Kidney epithelial cell (primary cell): ENCODE measurements at places on chromosomes 16 and 17. TPM values are rescaled to one million over a fixed set of nuclear protein-coding genes. Genes with fewer than 3 reads are reported as not detected.
A peak's percentile ranks its signal among the peaks of the same experiment; 100 is the strongest.

CD68 gene
- total RNA-seq: 7.4 and 8.7 TPM in 2 replicates

SRCAP gene
- 15.5 and 18.1 TPM in 2 replicates for total RNA-seq

ZNF771 gene
- 10.3 and 16.7 TPM in 2 replicates for total RNA-seq

UBALD1 gene
- 8.9 and 15.3 TPM in 2 replicates for total RNA-seq

NOD2 gene
- total RNA-seq: 0.07 and 0.46 TPM in 2 replicates

RAD51D gene
- 13.7 and 18.4 TPM in 2 replicates for total RNA-seq

HOXB2 gene
- total RNA-seq: 15.2 and 24.6 TPM in 2 replicates

SPATA22 gene
- total RNA-seq: not detected in 2 replicates

DNA sequence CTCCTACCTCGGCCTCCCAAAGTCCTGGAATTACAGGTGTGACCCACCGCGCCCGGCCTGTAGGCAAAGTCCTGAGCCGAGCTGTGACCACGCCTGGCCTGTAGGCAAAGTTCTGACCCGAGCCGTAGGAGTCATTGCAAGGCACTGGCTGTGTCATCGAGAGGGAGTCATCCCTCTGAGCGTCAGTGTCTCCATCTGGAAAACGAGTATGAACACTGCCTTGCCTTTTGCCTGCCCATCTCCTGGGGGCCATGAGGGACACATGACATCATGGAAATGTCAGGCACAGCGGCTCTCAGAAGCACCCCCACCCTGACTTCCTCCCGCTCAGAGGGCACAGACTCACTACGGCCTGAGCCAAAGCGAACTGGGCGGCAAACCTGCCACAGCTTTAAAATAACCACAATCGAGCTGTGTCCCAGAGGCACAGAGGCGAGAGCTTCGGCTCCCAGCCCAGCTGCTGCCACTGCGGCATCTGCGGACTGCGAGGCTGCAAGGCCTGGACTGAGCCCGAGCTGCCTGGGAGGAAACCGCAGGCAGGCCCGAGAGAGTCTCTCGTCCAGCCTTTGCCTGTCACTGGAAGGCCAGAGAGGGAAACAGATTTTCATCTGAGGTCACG, 50.8 kb downstream of the RPH3AL start:
- no peak for DNase-seq

- DNase-seq: no peak
Measured at GRCh38 chr17:27552276-27552732, 78.7 kb upstream of the LGALS9 start.

DNA sequence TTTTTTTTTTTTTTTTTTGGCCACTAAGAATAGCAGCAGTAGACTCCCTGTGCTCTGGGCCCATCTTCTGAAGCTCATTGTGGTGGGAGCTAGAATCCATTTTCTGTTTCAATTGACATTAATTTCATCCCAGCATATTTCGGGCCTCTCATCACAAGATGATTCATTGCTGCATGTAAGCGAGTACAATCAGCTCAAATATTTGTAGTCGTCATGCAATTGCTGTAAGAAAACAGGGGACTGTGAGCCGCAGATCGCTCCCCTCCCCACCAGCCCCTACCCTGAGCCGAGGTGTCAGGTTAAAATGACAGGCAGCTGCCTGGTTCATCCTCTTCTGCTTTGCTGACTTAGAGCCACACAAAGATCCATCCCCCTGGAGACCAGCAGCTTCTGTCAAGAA, 358.8 kb upstream of the CDH5 start:
- DNase-seq: no peak

DNA sequence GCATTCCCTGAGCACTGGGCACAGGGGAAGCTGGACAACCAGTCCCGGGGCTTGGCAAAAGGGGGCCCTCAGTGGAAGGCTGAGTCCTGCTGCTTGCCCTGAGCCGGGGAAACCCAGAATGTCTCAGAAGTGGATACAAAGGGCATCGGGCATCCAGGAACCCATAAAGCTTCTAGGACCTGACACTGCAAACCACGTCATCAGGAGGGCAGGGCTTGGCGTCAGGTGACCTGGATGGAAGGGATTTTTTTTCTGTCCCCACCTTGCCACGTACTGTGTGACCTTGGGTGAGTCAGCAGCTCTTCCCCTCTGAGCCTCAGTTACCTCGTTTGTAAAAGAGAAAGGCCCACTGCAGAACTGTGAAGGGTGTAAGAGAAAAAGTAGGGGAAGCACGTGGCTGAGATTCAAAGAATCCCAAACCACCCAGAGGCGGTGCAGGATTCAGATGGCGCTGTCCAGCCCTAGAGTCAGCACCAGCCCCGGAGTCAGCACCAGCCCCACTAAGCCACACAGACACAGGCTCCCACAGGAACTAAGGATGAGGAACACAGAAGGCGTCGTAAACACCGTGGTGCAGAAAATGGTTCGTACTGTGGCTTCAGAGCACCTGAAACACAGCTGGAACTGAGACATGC, 53.7 kb downstream of the C16orf95 start:
- DNase-seq: no peak

DNA sequence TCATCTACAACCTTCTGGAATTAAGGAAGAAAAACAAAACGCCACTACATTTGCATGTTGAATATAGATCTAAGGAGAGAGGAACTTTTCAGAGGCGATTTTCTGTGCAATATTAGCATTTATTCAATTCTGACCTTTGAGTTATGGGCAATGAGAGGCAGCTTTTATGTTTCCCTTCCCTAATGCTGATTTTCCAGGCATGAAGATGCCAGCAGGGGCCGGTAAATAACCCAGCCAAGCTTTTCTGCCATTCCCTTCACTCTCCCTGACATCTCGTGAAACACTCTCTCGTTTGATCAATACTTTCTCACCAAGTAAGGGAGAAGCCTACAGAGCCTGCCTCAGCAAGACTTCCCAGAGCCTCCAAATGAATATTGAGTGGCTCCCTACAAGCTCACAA, 470.5 kb upstream of the GOT2 start:
- no peak for DNase-seq

GRCh38 chr17:41659427-41660212, 29.1 kb upstream of the EIF1 start:
- no peak for DNase-seq

DNA sequence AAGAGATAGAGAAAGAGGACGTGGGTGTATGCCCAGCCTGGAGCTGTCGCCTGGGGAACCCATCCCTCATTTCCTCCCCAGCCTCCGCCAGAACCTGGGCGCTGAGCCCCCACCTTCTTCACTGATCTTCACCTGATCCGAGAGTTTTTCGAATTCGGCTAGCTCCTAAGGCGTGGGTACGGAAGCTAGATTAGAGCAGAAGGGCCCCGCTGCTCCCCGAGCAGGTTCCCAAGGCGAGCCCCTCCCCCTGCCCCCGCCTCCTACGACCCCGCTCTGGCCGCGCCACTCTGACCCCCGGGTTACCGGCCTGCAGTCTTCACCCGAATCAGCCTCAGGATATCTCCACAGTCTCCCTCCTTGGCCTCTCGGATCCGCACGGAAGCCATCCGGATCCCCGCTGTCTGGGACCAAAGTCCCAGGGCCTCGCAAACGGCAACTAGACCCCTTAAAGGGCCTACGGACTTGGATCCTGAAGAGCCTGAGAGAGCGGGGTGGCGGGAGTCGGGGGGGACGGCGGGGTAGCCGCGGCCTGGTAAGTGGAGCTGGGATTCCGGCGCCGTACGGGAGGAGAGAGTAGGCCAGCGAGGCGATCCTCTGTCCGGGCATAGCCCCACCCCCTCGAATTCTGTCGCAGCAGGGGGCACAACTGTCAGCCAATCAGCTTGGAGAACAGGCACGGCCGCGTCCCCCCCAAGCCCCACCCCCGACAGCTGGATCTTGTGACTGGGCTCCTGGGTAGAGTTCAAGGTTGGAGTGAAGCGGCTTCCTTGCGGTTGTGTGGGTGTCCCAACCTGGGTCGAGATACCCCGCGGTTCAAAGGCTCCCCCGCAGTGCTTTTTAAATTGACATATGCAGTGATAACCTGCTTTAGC, at the start of gene SAT2:
TSS of gene SAT2 (minus strand) at position 572 of the 872 bp plus-strand sequence. CDS start at position 386, 186 bp downstream.
- peak; percentile 65 for DNase-seq

DNA sequence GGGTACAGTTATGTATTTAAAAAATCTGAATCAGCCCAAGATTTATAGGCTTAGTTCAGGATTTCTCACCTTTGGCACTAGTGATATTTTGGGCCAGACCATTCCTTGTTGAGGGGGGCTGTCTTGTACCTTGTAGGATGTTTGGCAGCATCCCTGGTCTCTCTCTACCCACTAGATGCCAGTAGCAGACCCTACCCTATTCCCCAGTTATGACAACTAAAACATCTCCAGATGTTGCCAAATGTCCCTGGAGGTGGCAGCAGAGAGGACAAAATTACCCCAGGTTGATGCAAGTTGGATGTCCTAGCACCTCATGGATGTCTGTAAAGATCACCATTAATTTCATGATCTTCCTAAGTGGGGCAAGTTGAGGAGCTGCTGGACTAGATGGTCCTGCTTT, 45.8 kb downstream of the SYT17 start:
- no peak for DNase-seq

GRCh38 chr17:6480303-6480675, 36.0 kb downstream of the PIMREG start:
- DNase-seq: no peak
